ENCODE measurements at places on chromosomes 16 and 17.
A peak's percentile ranks its signal among the peaks of the same experiment; 100 is the strongest.

DNA sequence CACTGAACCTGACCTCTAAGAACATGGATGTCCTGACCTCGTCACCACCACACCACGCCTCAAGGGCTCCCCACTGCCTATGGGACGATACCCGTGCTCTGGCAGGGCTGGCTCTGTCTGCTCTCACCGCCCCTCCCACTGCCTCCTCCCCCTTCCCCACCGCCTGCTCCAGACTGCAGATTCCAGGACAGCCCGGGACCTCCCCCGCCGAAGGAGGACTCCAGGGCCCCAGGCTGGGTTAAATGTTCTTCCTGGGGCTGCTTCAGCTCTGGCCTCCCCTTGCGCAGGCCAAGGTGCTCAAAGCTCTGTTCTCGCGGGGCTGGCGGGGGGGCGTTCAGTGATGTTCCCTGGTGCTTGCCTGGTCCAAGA is 3.1 kb downstream of the NPW start:
- DNase-seq: peak; percentile 46
- H3K27me3 ChIP-seq: peaks cover 12% of the 10 kb centered on the region
- H3K36me3 ChIP-seq: no peaks in the 10 kb centered on the region
- no peak overlapping the region for H3K27ac ChIP-seq
- H3K4me3 ChIP-seq: no peak overlapping the region

DNA sequence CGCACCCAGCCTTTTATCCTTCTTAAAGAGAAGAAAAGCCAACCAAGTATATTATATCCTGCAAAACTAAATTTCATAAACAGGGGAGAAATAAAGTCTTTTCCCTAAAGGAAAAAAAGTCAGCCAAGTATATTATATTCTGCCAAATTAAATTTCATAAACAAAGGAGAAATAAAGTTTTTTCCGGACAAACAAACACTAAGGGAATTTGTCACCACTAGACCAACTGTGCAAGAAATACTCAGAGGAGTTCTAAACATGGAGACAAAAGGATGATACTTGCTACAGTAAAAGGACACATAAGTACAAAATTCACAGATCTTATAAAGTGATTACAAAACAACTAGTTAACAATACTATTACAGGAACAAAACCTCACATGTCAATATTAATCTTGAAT is 14.4 kb upstream of the CCL18 start:
- no peak overlapping the region for H3K4me3 ChIP-seq
- H3K27me3 ChIP-seq: no peaks in the 10 kb centered on the region
- no peaks in the 10 kb centered on the region for H3K4me1 ChIP-seq
- H3K27ac ChIP-seq: no peak overlapping the region
- DNase-seq: no peak

DNA sequence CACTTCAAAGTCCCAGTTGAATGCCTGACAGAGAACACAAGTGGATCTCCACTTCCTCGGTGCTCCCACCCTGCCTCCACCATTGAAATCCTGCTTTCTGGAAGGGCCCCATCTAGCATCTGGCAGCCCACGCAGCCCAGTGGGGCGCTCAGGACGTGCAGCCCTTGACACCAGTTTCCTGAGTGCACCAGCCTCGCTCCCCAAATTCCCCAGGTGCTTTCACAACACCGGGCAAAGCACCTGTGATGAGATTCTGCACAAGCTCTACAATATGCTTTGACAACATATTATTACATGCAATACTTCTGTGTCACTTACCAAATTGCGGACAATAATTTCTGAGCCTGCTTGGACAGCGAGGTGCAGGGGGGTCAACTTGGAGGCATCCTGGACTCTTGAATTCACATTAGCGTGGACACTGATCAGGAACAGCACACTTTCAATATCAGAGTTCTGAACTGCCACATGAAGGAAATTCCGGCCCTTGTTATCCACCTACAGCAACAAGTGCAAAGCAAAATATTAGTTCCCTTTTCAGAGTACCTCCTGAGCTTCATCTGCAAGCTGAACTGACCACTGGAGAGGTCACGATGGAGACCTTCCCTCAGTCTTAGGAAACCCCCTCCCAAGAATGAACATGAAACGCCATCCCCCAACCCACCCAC is 33.9 kb downstream of the CYB5D2 start:
- peak overlapping the region; percentile 74 for H3K27ac ChIP-seq
- no peaks in the 10 kb centered on the region for H3K27me3 ChIP-seq
- peaks cover 54% of the 10 kb centered on the region for H3K4me1 ChIP-seq
- no peak for DNase-seq

- no peak overlapping the region for H3K27ac ChIP-seq
- H3K4me1 ChIP-seq: peaks cover 8% of the 10 kb centered on the region
- no peaks in the 10 kb centered on the region for H3K27me3 ChIP-seq
- H3K4me3 ChIP-seq: no peak overlapping the region
- no peak for DNase-seq
These were observed 76.5 kb downstream of the AATF start for GRCh38 chr17:37025238-37025637.

- no peak overlapping the region for H3K27ac ChIP-seq
- DNase-seq: no peak
- H3K27me3 ChIP-seq: no peaks in the 10 kb centered on the region
- H3K4me3 ChIP-seq: peak overlapping the region; percentile 64
- H3K4me1 ChIP-seq: peaks cover 21% of the 10 kb centered on the region
These were observed 12.1 kb upstream of the ALDOA start for GRCh38 chr16:30053376-30054015.

- H3K27ac ChIP-seq: no peak overlapping the region
- H3K4me1 ChIP-seq: no peaks in the 10 kb centered on the region
- H3K36me3 ChIP-seq: no peaks in the 10 kb centered on the region
- no peak for DNase-seq
- no peak overlapping the region for H3K4me3 ChIP-seq
- H3K27me3 ChIP-seq: no peaks in the 10 kb centered on the region
These were observed 67.1 kb downstream of the ARHGAP44 start for GRCh38 chr17:12856416-12856815.

DNA sequence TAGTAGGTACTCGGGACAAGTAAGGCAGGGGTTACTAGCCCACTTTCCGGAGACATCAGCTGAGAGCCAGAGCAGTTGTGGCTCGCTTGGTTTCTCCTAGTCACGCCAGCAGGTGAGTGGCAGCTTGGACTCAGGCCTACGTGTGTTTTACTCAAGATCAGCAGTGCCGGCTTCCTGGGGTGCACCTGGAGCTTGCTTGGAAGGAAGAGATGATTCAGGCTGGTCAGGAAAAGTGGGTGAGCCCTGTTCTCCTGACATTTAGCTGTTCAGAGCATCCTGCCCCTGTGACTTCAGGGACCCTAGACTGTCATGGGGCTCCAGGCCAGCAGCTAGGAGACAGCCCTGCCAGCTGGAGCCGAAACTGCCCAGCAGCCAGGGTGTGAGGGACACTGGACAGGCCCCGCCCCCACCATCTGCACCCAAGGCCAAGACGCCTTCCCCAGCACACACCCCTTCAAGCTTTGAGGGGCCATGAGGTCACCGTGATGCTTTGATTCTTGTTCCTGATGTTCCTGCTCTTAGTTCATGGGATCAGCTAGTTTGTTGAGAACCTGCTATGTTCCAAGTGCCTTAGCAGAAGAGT is 238.0 kb upstream of the CIBAR2 start:
- no peak for DNase-seq
- no peak overlapping the region for H3K27ac ChIP-seq
- no peaks in the 10 kb centered on the region for H3K36me3 ChIP-seq

DNA sequence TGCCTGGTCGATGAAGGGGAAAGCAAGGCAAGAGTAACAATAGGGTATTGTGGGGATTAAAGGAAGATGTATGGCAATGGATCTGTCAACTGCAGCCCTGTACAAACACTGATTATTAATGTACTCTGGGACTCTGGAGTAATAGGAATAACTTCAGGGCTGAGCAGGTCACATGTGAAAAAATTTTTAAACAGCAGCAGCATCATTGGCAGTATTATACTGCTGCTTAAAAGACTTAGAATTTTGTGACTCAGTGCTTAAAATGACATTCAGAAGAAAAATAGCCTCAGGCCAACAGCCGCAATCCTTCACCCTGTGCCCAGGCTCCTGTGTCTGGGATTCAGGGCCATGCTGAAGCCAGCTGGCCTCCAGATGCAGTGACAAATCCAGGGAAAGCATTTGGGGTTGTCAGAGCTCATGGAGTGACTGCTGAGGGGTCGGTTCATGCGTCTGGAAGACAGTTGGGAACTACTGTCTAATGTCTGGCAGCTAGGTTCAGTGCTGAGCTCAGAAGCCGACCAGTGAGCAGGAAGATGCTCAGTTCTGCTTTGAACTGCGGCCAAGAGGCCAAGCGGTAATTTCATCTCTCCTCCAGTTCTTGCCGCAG is 22.2 kb downstream of the TEX2 start:
- no peak overlapping the region for H3K27ac ChIP-seq
- no peak overlapping the region for H3K4me3 ChIP-seq
- no peak for DNase-seq

- no peaks in the 10 kb centered on the region for H3K27me3 ChIP-seq
- H3K4me1 ChIP-seq: no peaks in the 10 kb centered on the region
- H3K36me3 ChIP-seq: no peaks in the 10 kb centered on the region
- no peak overlapping the region for H3K27ac ChIP-seq
- DNase-seq: no peak
These were observed 182.2 kb upstream of the CPHXL start for GRCh38 chr16:75908331-75909117.

GRCh38 chr16:74774223-74775139 is at the start of gene FA2H:
Gene FA2H (minus strand): TSS chr16:74774820. CDS start chr16:74774755, 65 bp downstream.
- no peaks in the 10 kb centered on the region for H3K36me3 ChIP-seq
- no peak within 1 kb of the TSS for H3K27ac ChIP-seq
- H3K27me3 ChIP-seq: peaks cover 8% of the 10 kb centered on the region
- DNase-seq: peak; percentile 75
- H3K4me3 ChIP-seq: peak within 1 kb of the TSS; percentile 15

DNA sequence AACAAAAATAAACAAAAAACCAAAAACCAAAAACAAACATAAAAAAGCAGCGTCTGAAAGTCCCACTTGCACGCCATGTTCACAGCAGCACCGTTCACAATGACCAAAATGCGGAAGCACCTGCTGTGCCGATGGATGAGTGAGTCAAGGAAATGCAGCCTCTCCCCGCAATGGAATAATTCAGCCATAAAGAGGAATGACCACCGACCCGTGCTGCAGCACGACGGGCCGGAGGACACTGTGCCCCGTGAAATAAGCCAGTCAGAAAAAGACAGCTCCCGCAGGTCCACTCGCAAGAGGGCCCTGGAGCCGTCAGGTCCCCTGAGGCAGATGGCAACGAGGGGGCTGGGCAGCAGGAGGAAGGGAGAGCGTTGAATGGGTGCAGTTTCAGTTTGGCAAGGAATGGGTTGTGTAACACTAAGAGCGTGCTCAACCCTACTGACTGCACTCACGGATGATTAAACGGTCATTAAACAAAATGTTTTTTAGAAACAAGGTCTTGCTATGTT is 5.1 kb downstream of the CLCN7 start:
- H3K27ac ChIP-seq: no peak overlapping the region
- peaks cover 17% of the 10 kb centered on the region for H3K4me1 ChIP-seq
- H3K36me3 ChIP-seq: no peaks in the 10 kb centered on the region
- H3K4me3 ChIP-seq: no peak overlapping the region

DNA sequence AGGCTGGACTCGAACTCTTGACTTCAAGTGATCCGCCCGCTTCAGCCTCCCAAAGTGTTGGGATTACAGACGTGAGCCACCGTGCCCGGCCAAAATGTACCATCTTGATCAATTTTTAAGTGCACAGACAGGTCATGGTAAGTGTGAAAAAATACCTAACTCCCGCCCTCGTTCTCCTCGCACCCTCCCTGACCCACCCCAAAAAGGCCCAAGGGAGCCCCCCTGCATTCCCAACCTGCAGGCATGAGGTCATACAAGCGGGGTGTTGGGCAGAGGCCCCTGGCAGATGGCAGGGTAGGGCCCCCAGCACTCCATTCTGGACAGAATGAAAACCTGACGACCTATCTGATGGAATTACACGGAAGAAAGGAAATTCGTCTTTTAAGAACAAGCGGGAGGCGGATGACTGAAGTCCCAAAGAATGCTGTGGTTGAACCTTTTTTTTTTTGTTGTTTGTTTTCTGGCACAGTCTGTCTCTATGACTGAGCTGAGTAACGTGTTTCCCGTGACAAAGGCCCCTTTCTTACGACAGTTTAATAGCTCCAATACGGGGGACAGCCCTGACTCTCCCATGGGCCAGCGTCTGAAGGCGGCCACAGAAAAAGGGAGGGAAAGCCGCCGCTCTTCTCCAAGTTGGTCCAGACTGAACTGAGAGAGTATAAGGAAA is 376.4 kb downstream of the SLC39A11 start:
- no peaks in the 10 kb centered on the region for H3K27me3 ChIP-seq
- peaks cover 19% of the 10 kb centered on the region for H3K4me1 ChIP-seq
- no peak overlapping the region for H3K27ac ChIP-seq
- no peak for DNase-seq

GRCh38 chr17:40602445-40603443 is 37.5 kb upstream of the CCR7 start:
- peaks cover 100% of the 10 kb centered on the region for H3K4me1 ChIP-seq
- peak overlapping the region; percentile 97 for H3K27ac ChIP-seq
- H3K4me3 ChIP-seq: peak overlapping the region; percentile 8
- peak; percentile 76 for DNase-seq
- no peaks in the 10 kb centered on the region for H3K36me3 ChIP-seq

DNA sequence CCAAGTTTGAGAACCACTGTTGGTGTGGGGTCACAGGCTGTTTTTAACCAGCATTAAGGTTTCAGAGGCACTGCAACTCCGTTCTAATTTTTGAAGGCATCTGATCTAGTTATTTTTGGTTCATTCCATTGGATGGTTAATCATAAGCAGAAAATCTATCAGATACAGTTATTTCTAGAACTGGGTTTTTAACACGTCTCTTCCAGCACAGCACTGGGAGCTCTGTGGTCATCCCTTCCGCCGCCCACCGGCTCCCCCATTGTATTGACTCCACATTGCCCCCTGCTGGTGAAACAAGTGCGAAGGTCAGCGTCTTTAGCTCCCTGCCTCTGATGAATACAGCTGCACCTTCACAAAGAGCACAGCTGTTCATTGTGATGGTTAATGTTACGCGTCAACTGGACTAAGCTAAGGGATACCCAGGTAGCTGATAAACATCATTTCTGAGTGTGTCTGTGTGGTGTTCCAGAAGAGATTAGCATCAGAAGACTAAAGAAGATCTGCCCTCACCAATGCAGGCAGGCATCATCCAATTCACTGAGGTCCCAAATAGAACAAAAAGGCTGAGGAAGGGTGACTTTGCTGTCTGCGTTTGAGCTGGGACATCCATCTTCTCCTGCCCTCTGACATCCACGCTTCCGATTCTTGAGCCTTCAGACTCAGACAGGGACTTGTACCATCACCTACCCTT is 8.5 kb downstream of the CCL18 start:
- H3K27me3 ChIP-seq: no peaks in the 10 kb centered on the region
- no peaks in the 10 kb centered on the region for H3K4me1 ChIP-seq
- H3K36me3 ChIP-seq: no peaks in the 10 kb centered on the region
- H3K4me3 ChIP-seq: no peak overlapping the region
- DNase-seq: peak; percentile 42
- no peak overlapping the region for H3K27ac ChIP-seq

- no peak overlapping the region for H3K27ac ChIP-seq
- H3K4me1 ChIP-seq: no peaks in the 10 kb centered on the region
- no peaks in the 10 kb centered on the region for H3K27me3 ChIP-seq
- no peak for DNase-seq
- H3K36me3 ChIP-seq: no peaks in the 10 kb centered on the region
These were observed 254.7 kb downstream of the CDH13 start for GRCh38 chr16:82881516-82881915.
